NCI-H1092 (cell line): ENCODE measurements at places on chromosomes 2 and 18.
A peak's percentile ranks its signal among the peaks of the same experiment; 100 is the strongest.

GRCh38 chr18:12408247-12408869 lies 629 bp downstream of the PRELID3A start:
- DNase-seq = no peak

DNA sequence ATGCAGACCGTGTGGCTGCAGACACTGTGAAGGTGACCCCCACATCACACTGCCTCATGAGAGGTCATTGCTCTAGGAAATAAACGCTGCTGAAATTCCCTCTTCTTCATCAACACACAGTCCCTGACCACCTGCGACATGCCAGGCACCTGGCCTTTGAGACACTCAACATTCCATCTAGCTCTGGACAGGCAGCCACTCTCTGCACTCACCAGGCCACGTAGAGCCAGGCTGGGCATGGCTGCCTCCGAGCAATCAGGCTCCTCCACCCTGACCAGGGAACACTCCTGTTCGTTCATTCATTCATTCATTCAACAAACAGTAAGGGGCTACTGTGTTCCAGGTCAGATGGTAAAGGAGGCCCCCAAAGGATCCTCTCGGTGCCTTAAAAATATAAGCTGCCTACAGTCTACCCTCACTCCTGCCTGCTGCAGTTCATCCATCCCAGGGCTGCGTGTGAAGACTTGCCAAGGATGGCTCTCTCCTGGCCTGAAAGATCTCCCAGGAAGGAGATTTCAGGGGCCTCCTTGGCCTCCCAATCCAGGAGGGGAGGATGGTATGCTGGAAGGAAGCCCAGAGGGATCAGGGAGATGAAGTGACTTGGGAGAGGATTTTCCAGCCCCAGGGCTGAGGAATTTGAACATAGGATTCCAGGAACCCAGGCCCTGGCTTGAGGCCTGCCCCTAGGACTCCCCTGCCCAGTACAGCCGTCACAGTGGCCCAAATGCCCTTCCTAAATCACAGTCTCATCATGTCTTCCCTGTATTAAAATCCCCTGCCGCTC lies 66.7 kb downstream of the TNS1 start:
- no peak for DNase-seq

DNA sequence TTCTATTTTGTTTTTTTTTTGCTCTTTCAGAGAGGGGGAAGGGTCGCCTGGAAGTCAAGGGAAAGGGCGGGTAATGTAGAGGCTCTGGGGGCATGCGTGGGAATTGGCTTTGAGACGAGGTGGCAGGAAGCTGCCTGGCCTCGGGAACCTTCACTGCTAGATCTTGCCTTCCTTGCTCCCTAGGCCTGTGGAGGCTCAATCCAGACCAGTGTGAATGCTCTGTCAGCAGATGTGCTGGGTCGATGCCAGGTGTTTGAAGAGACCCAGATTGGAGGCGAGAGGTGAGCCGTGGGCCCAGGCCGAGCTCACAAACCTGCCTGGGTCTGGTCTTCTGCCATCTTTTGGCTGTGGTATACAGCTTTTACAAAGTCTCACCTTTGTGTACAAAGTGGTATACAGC lies 15.5 kb downstream of the CCT7 start:
- no peak for DNase-seq

DNA sequence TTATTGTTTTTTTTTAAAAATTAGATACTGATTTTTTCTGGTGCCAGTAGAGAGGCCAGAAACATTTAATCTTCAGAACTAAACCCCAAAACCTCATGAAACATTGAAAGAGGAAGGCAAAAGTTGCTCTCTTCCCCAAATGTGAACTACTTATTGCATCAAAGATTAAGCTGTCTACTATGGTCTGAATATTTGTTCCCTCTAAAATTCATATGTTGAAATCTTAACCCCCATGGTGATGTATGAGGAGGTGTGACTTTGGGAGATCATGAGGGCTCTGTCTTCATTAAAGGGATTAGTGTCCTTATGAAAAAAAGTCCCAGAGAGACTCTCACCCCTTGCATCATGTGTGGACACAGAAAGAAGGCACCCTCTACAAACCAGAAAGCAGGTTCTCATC lies 28.2 kb upstream of the SLC8A1 start:
- no peak for DNase-seq

GRCh38 chr2:159144776-159145614 lies 141.5 kb downstream of the WDSUB1 start:
- no peak for DNase-seq

DNA sequence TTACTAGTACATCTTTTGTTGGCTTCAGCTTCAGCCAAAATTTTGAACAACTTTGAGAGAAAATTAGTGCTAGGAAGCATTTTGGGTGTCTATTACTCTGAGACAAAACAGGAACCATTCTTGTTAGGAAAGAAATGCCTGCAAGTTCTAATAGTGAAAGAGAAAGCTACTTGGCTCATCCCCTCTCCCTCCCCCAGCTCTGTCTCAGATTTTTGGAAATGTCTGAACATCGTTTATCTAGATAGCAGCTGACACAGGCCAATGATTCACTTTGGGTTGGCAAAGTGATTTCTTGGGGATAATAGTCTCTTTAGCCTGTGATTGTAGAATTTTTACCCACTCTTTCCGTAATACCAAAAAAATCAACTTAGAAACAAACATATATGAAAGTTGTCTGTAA lies 42.3 kb upstream of the PTPRM start:
- no peak for DNase-seq

GRCh38 chr2:95024960-95025405 lies 525 bp upstream of the MAL start:
- DNase-seq = no peak

- DNase-seq = no peak
Observed at GRCh38 chr18:80229766-80230745, 17.3 kb downstream of the PARD6G start.

DNA sequence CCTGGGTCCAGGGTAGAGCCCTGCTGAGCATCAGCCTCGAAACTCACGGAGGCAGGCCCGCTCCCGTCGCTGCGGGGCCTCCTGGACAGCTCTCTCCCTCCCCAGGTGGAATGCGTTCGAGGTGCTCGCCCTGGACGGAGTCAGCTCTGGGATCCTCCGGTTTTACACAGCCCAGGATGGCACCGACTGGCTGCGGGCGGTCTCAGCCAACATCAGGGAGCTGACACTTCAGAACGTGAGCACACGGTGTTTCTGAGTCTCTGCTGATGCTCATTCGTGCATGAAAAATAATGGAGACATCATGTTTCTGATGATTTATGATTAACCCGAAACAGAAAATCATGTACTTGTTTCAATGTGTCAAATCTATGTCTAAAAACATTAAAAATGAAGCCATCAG lies 175.5 kb upstream of the TPO start:
- DNase-seq = no peak

GRCh38 chr2:175317751-175318150 lies 136.2 kb upstream of the ATP5MC3 start:
- no peak for DNase-seq

GRCh38 chr2:182912518-182912915 lies 46.1 kb upstream of the FRZB start:
- DNase-seq = no peak

- DNase-seq = no peak
Observed at GRCh38 chr2:225041851-225042799, at the start of gene DOCK10. DOCK10 (minus strand) TSS chr2:225042468; CDS start chr2:225042374, 94 bp downstream.

GRCh38 chr18:49189772-49190171 lies 239.0 kb upstream of the SMAD7 start:
- no peak for DNase-seq

GRCh38 chr18:4672162-4672561 lies 217.1 kb upstream of the DLGAP1 start:
- DNase-seq = no peak

DNA sequence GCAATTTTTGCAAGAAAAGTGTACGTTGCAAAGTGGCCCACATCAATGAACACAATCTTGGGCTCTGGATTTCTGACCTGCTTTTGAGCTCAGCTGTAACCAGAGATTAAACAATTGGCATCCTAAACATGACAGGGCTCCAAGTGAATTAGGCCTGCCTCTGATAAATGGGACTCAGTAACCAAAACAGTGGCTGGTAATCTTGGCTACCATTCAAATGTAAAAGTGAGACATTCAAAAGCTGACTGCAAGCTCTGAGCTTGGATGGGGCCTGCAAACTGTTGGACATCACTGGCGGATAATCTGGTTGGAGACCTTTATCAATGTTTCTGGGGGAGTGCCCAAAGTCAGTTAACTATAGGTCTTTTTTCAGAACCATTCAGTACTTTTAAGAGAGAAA lies 160.7 kb downstream of the RAB3GAP1 start:
- DNase-seq = no peak

GRCh38 chr2:66587216-66587615 lies 152.3 kb downstream of the MEIS1 start:
- no peak for DNase-seq

DNA sequence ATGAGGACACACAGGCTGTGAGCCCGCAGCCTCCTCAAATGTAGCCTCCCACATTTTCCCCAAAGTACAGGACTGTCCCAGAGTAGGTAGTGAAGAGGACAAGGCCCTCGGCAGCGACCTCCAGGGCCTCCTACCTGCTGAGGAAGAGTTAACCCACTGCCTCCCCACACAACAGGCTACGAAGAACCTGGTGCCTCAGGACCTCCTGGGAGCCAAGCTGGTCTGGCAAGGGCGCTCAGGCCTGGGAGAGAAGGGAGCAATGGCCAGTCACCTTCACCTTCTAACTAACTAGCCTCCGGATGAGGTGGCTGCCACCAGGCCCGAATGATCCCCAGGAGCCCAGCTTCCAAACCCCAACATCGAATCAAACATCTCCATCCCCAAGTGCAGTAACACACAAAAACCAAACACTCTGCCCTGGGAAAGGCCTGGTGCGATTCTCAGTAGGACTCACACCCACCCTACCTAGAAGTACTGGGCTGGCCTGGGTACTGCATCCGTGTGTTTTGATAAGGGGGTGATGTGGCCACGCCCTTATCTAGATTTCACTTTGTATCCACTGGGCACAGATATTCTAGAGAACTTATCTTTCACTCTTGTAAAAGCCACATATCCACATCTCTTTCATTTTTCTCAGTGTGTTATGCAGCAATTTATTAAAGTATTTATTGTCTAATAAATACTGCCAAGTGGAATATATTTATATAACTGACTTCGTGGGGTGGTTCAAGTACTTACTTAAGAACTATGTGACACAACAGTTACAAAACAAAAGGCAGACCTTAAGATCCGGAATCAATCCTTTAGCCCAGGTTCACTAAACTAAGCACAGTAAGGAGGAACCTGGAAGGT lies 9.7 kb downstream of the ERFE start:
- no peak for DNase-seq

DNA sequence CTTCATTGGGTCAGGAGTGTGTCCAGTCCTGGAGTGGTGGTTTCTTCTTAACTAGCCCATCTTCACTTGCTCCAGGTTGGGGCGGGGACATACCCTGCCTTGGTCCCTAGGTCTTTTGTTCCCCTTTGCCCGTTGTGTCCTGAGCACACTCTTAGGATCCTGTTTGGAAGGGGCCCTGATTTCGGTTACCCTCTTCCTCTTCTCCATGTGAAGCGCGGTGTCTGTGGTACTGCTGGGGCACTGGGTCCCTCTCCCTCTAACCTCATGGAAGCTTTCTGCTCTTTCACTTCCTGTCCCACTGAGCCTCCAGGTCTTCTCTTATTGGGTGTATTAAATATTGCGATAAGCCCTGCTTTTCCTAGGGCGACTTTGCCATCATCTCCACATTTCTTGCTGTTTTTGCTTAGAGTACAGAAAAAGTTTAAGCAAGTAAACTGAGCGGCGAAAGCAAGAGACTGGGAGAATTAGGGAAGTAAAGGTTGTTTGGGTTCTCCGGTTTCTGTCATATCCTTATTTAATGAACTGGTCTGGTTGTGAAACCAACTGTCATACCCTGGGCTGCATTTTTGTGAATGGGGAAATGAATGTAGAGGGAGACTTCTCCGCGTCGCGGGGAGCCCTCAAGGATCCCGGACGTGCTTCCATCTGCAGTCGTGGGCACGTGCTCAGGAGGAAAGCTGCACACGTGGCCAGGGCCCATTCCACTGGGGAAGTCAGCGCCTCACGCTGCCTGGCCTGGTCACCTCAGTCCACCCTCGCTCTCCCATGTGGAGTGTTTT lies 73.8 kb upstream of the B3GNT7 start:
- no peak for DNase-seq

- no peak for DNase-seq
Observed at GRCh38 chr2:215071676-215072075, 66.8 kb downstream of the ABCA12 start.

- DNase-seq = no peak
Observed at GRCh38 chr2:181037922-181038321, 57.5 kb downstream of the UBE2E3 start.

GRCh38 chr2:113240150-113240914 lies 38.4 kb downstream of the PAX8 start:
- DNase-seq = peak; percentile 73

- no peak for DNase-seq
Observed at GRCh38 chr2:41924709-41925408, 123.0 kb upstream of the PKDCC start.

DNA sequence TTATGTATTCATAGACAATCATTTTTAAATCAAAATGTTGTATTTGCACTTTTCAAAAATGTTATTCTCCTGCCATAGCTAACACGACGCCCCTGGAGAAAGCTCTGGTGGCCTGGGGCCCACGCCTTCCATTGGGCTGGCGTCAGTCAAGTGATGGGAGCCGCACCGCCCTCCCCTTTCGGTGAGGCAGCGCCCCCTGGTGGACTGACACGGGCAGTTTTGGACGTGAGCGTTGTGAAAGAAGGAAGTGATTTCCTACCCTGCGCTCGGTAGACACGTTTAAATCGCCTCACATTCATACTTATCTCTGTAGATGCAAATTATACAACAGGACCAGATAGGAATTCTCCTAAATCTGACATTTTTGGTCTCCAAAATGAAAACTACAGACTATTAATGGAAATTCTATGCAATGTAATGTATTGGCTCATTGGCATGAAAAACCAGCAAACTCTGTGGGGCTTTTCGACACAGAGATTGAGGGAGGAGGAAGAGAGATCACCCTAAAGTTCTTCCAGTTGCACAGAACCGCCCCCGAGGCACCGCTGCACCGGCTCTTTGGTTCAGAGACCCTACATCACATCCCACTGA lies 326.2 kb upstream of the SOX11 start:
- peak; percentile 73 for DNase-seq

- no peak for DNase-seq
Observed at GRCh38 chr2:191115391-191115790, 35.4 kb downstream of the STAT4 start.

DNA sequence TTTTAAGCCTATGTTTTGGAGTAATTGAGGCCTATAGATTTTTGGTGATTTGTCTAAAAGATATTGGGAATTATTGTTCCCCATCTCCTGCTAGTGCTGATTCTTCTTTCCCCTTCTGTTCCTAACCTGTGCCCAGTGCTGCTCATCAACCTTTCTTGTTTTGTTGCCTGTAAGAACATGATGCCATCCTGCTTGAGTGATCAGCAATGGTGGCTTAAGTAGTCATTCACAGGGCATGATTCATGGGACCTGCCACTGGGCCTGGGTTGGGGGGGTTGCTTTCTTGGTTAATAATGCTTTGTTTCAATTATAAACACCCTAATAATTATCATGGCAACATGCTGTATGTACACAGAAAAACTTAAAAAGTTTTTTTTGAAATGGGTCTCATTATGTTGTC lies 562.9 kb upstream of the SETBP1 start:
- DNase-seq = no peak

DNA sequence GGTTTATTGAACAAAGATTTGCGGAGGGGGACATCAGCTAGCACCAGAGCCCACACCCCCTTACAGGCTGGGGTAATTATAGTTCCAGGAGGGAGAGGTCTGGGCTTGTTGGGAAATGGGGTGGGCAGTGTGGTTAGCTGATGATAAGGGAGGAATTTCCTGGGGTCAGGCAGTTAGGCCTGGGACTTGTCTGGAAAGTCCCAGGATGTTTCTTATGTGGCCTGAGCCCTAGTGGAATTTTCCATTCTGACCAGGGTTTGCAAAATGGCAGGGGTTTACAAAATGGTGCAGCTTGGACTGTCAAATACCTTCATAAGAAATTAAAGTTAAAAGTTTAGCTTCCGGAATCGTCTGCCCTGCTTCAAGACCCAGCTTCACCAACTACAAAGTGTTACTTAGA lies 199.1 kb downstream of the FBXO15 start:
- DNase-seq = no peak
